CD4-positive, alpha-beta T cell treated with Interleukin-2 at 100 ng/mL for 4 hours (primary cell): ENCODE measurements at places on chromosomes 13 and 19.

DNA sequence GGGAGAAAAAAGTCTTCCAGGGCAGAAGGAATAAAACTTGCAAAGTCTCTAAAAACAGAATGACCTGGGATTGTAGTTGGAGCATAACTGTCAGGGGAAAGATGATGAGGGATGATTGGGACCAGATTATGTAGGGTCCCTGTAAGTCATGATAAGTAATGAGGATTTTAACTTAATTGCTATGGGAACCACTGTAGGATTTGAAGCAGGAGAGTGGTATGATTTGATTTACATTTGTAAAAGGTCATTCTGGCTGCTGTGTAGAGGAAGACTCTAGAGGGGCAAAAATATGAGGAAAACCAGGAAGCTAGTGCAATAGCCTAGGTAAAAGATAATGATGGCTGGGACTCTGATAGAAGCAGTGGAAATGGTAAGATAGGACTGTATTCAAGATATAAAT is 900.2 kb downstream of the DIAPH3 start:
- DNase-seq = no peak

- peak; percentile 97 for DNase-seq
Measured at GRCh38 chr19:58097781-58098681, at the start of gene ZSCAN18. Gene ZSCAN18, minus strand, starts transcription at chr19:58098231. Its CDS starts 7,964 bp downstream, at chr19:58090267.

DNA sequence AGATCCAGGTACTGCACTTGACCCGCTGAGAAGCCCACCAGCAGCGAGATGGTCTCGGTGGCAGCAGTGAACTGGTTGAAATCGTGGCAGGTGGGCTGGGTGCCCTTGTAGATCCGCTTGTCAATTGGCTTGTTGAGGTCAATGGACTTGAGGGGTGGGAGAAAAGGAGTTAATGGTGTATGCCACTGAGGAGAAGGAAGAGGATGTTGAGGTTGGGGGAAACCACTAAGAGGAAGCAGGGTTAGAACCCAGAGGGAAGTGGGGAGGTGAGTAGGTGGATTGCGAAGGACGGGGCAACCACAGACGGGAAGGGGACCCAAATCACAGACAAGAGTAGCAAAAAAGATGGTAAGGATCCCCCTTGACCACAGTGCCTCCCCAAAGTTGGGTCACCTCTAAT is 1.7 kb downstream of the DMWD start:
- peak; percentile 49 for DNase-seq

GRCh38 chr19:3684054-3684816 is 16.0 kb downstream of the PIP5K1C start:
- DNase-seq = no peak

DNA sequence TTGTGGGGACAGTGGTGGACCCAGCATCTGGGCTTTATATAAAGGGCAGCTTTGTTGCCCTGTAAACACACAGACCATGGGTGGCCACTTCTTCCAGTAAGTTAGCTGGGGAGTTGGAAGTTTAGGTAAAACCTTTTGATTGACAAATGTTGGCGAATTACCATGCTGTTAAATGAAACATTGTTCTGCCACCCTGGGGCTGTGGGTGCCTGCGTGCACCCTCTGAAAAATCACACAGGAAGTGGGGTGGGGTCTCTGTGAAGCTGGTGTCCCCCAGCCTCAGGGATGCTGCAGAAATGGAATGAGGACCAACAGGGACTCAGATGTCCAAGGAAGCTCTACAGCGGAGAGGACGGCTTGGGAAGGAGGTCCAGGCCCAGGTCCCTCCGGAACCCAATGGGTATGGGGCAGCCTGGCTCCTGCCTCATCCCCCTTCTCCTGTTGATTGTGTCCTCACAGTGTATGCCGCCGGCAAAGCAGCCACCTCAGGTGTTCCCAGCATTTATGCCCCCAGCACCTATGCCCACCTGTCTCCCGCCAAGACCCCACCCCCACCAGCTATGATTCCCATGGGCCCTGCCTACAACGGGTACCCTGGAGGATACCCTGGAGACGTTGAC is 2.8 kb upstream of the USF2 start:
- no peak for DNase-seq

GRCh38 chr13:98458431-98458830 is 118.5 kb downstream of the STK24 start:
- DNase-seq = no peak

GRCh38 chr19:10378124-10378523 is 2.2 kb downstream of the TYK2 start:
- no peak for DNase-seq

- no peak for DNase-seq
Measured at GRCh38 chr13:80463673-80464352, 122.9 kb upstream of the SPRY2 start.

DNA sequence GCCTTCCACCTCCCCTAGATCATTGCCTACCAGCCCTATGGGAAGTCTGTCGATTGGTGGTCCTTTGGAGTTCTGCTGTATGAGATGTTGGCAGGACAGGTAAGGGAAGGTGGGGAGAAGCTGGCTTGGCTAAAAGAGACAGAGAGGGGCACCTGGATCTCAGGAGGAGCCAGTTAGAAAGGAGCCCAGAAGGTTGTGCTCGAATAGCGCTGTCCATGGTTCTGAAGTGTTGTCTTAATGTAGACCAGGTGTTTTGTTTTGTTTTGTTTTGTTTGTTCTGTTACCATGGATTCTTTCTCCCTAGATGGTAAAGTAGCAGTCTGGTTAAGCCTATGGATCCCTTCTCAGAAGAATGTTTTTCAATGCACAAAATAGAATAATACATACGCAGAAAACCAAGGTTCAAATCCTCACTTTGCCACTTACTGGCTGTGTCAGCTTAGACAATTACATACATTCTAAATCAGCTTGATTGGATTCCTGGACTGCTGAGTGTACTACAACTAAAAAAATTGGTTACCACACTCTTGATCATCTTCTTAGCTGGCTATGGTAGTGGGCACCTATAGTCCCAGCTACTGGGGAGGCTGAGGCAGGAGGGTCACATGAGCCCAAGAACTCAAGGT is 5.9 kb upstream of the CACNG7 start:
- DNase-seq = peak; percentile 54

- DNase-seq = no peak
Measured at GRCh38 chr19:45056831-45057230, 18.0 kb downstream of the CLASRP start.

DNA sequence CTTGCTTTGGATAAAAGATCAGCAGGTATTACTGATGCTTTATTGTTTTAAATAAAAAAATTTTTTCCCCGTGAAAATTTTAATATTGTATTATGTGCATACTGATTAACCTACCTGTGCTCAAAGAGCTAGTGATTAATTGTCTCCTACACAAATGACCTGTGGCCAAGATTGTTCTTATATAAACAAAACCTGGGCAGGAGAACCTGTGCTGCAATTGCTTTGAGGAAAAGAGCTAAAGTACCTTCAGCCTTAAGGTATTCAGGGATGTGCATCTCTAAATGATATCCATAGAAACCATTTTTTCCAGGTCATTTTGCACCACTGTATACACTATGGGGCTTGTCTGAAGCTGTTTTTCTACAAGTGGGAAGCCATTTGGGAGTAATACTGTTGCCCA is 1.2 kb downstream of the FRY start:
- DNase-seq = no peak

DNA sequence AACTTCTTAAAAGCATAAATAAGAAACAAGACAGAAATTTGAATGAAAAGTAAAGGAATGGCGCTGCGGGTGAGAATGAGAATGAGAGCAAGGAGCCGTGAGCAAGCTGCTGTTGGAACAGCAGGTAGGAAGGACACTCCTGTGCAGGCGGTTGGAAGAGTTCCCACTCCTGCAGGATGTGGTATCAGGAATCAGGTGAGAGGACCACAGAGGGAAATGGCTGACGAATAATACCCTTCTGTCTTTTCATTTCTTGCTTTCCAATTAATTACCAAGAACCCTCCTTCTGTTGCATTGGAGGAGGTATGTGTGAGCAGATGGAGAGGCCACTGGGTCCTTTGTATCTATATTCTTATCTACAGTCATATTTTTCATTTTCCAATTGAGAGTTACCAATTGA is 1504.2 kb downstream of the EFNB2 start:
- DNase-seq = no peak

DNA sequence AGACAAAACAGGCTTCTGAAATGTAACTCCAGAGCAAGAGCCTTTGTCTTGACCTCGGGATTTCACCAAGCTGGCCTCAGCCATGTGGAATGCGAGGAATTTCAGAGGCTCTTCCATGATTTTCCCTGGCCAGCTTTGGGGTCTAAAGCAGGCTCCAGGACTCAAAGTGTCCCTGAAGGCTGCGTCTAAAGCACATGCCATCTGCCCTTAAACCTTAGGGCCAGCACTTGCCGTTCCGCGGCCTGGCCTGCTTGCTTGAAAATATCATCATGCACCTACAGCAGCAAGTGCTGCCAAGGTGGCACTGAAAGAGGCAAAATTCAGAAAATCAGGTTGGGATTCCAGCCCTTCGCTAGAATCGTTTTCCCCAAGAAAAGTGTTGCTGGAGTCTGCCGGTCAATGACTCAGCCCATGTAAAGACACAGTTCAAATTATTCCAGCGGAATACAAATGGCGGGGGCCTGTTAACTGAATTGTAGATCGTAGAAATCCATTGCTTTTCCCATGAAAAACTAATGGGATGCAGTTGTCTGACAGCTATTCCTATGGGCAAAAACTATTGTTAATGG is 105.7 kb upstream of the RAP2A start:
- DNase-seq = no peak

- DNase-seq = no peak
Measured at GRCh38 chr13:44739539-44739938, 163.4 kb upstream of the TSC22D1 start.

- DNase-seq = peak; percentile 49
Measured at GRCh38 chr19:7699417-7700401, 2.2 kb downstream of the FCER2 start.

DNA sequence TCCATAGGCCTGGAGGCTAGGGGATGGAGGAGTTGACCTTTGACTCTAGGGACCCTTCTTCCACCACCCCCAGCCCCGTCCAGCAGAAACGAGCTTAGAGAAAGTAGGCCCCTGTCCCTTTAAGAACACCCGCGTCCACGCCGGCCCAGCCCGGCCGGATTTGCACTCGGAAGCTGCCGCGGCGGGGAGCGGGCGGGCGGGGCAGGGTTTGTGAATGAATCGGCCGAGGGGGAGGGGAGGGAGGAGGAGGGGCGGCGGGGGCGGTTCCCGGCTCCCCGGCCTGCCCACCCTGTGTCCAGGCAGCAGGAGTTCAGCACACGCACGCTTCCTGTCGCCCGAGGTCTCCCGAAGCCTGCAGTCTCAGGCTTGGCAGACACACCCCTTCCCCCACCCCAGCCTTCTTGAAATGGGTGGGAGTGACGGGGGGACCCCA is 1.5 kb downstream of the UNC13A start:
- DNase-seq = no peak

- no peak for DNase-seq
Measured at GRCh38 chr19:34067861-34068271, 104.4 kb upstream of the LSM14A start.

- DNase-seq = no peak
Measured at GRCh38 chr13:74444161-74444571, 310.0 kb upstream of the KLF12 start.

DNA sequence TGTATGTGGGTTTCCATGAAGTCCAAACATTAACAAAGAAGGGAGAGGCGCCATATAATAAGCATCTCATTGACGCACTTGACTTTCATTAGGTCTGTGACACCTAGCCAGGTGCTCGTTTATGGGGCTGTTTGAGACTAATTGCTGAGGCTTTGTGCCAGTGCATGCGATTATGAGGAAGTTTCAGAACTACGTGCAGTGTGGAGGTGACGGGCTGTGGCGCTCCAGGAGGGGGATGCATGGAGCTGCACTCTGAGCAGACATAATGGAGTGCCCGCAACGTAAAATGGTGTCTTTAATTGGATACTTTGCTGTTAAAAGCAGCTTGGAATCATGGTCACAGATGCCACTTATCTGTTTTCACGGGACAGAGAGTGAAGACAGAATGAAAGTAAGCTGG is 223.2 kb downstream of the FGF9 start:
- no peak for DNase-seq

- no peak for DNase-seq
Measured at GRCh38 chr19:39208175-39208795, 4.2 kb upstream of the SYCN start.

- DNase-seq = no peak
Measured at GRCh38 chr19:28322491-28322890, 890.5 kb downstream of the UQCRFS1 start.

- DNase-seq = no peak
Measured at GRCh38 chr19:8584965-8585893, 8.0 kb upstream of the MYO1F start.

DNA sequence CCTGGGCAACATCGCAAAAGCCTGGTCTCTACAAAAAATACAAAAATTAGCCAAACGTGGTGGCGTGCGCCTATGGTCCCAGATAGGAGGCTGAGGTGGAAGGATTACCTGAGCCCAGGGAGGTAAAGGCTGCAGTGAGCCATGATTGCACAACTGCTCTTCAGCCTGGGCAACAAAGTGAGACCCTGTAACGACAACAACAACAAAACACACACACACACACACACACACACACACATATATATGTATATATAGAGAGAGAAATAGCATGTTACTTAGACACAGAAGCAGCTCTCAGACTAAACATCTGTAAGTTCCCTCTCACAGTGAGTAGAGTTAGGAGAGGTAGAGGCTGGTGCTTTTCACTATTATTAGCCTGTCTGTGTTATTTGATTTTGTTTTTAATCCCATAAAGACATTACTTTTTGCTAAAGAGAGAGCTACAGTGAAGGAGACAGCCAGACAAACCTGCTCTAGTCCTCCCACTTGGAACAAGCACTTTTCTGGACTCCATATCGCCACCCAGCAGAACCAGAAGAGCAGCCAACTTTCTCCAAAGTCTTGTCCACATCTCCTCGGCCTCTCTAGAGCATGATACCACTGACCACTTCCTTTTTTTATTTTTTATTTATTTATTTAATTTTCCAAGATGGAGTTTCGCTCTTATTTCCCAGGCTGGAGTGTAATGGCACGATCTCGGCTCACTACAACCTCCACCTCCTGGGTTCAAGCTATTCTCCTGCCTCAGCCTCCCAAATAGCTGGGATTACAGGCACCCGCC is 2.8 kb upstream of the LIN7B start:
- DNase-seq = no peak

- no peak for DNase-seq
Measured at GRCh38 chr13:28442839-28443238, 52.1 kb downstream of the FLT1 start.

DNA sequence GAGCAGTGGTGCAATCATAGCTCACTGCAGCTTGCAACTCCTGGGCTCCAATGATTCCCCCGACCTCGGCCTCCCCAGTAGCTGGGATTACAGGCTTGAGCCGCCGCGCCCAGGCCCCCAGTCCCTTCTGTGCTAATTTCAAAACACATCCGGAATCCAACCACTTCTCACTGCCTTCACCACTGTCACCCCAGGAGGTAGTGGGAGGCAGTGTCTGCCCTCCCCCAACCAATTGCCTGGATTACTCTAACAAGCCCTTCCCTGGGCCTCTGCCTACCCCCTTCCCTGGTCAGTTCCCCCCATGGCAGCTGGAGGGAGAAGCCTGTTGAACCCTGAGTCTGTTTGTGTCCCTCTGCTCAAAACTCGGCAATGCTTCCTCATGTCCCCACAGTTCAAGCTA is 2.3 kb downstream of the PRAM1 start:
- DNase-seq = no peak
